ENCODE measurements at places on chromosomes 12 and 14. TPM values are rescaled to one million over a fixed set of nuclear protein-coding genes. Genes with fewer than 3 reads are reported as not detected.

- no peak for DNase-seq
These were observed 33.0 kb upstream of the ATP2A2 start for GRCh38 chr12:110248096-110248447.

The FAM181A gene
- total RNA-seq, result not detected

The EPYC gene
- not detected for total RNA-seq

DNA sequence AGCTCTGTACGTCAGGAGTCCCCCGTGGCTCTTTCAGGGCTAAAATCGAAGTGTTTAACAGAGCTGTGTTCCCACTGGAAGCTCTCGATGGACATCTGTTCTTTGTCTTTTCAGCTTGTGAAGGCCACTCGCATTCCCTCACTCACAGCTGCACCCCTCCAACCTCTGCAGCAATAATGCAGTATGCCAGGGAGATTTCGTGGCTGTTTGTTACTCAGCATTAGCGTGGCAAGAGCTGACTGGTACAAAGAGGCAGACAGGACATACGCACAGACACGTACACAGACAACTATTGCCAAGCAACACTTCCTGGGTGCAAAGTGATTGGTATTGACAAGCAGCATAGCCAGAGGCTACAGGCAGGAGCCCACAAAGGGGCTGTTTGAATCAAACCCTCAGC is 11.8 kb upstream of the FBXO21 start:
- no peak for DNase-seq

GRCh38 chr12:91289906-91290305 is 107.3 kb upstream of the DCN start:
- DNase-seq, result no peak
